ENCODE measurements at places on chromosomes 5 and 9. TPM values are rescaled to one million over a fixed set of nuclear protein-coding genes. Genes with fewer than 3 reads are reported as not detected.

Gene SLC46A2
- total RNA-seq, result not detected

Gene TNFSF15
- total RNA-seq, result not detected

Gene FCN2
- total RNA-seq, result not detected

Gene ANKRD34B
- not detected for total RNA-seq

Gene PHF24
- total RNA-seq, result not detected

Gene CCNI2
- total RNA-seq, result 0.19 TPM

Gene POLR3G
- total RNA-seq, result 39.6 TPM

Gene HSPB3
- 2.5 TPM for total RNA-seq

Gene QRFP
- not detected for total RNA-seq

Gene REEP2
- 18.6 TPM for total RNA-seq

Gene KIAA1958
- total RNA-seq, result 3.4 TPM
